Testis (tissue), 5 donors: ENCODE measurements at places on chromosomes 16 and 17. TPM values are rescaled to one million over a fixed set of nuclear protein-coding genes. Genes with fewer than 3 reads are reported as not detected.

The NPIPB8 gene
- 11.5 TPM for total RNA-seq

The TMEM114 gene
- not detected for total RNA-seq

The CD300H gene
- not detected for total RNA-seq

The MYH11 gene
- total RNA-seq: 271 TPM

The PRAC1 gene
- total RNA-seq: not detected

The CRHR1 gene
- 1.9 TPM for total RNA-seq

The TNP2 gene
- total RNA-seq: 10.2 TPM

The RUNDC1 gene
- total RNA-seq: 20.2 TPM

The SLC6A2 gene
- 5.7 TPM for total RNA-seq

The FAM234A gene
- 151 TPM for total RNA-seq

The ERN2 gene
- total RNA-seq: 0.37 TPM

The PPP1R1B gene
- total RNA-seq: 24.3 TPM

The CCDC47 gene
- 65.7 TPM for total RNA-seq

The HOXB4 gene
- 1.6 TPM for total RNA-seq

The ZSCAN10 gene
- 0.93 TPM for total RNA-seq

The NPB gene
- total RNA-seq: 22.7 TPM

The RHBDL1 gene
- 9.8 TPM for total RNA-seq

The GAS2L2 gene
- 0.71 TPM for total RNA-seq

The FOXC2 gene
- total RNA-seq: 11.2 TPM

The KCTD5 gene
- total RNA-seq: 72.2 TPM

The CTF1 gene
- 9.0 TPM for total RNA-seq

The OTOP2 gene
- 5.7 TPM for total RNA-seq

The ITGAL gene
- total RNA-seq: 5.0 TPM

The ABCA6 gene
- total RNA-seq: 13.8 TPM

The SKAP1 gene
- 16.9 TPM for total RNA-seq

The SGCA gene
- total RNA-seq: 7.6 TPM

The HOXB2 gene
- 3.3 TPM for total RNA-seq

The CHD9NB gene
- 0.79 TPM for total RNA-seq

The TRPV3 gene
- 19.8 TPM for total RNA-seq

The EVI2B gene
- 3.4 TPM for total RNA-seq

The SOX15 gene
- 4.0 TPM for total RNA-seq

The YBX2 gene
- total RNA-seq: 549 TPM

The ZNF629 gene
- total RNA-seq: 21.9 TPM

The ASPHD1 gene
- total RNA-seq: 13.7 TPM

The SLC12A4 gene
- total RNA-seq: 64.3 TPM

The HOXB13 gene
- not detected for total RNA-seq

The EFTUD2 gene
- 124 TPM for total RNA-seq

The KRT23 gene
- 14.0 TPM for total RNA-seq

The CIITA gene
- 16.0 TPM for total RNA-seq

The HOXB6 gene
- total RNA-seq: 4.3 TPM

The RBFOX1 gene
- 1.1 TPM for total RNA-seq
